ENCODE measurements at places on chromosomes 7 and 10.

DNA sequence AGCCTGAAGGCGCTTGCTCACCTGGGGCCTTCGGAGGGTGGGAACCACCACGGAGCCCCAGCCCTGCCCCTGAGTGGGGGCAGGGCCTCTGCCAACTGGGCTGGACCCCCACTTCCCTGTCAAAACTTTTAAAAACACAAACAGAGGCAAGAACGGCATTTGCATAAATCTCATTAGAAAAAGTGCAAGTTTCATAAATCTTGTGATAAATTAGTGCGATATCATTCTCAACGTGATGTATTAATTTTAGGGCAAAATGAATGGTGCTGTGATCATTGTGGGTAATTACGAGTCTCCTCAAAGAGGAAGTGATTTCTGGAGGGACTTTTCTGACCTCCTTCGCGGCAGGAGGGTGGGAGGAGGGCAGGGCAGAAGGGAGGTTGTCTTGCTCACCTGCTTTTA, 98.3 kb downstream of the CDH23 start:
- no peak for DNase-seq

- no peak for DNase-seq
These were observed 158.9 kb upstream of the TMEM106B start for GRCh38 chr7:12052211-12052610.

DNA sequence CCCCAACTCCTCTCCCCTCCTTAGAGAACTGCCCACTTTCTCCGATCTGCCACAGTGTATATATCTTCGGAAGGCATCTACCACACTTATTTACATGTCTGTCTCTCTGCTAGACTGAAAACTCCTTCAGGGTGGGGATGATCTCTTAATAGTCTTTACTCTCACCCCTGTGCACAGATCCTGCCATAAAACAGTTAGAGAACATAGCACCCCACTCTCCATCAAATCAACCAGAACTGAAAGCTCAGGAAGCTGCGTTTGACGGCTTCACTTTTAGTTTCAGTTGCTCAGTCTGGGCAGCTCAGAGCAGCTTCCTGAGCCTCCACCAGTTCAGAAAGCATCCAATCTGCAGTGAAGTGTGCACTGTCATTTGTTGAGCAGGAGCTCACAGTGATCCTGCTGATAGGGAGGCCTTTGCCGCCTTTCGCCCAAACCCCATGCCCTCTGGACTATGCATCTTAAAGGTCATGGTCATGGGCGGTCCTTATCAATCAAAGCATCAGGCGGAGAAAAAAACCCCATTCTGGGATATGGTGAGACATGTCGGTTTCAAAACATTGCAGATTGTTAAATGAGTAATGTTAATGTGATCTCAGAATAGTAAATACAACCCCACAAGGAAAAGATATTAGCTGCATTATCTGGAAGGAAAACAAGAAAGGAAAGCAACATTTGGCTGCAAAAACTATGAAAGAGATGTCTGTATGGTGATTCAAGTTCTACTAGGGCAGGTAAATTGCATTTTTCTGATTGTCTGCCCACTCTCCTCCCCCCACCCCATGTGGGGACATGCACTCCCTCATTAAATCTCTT, 167.1 kb upstream of the ADO start:
- DNase-seq, result no peak

- DNase-seq, result no peak
These were observed 47.6 kb downstream of the PDGFA start for GRCh38 chr7:471866-472639.

DNA sequence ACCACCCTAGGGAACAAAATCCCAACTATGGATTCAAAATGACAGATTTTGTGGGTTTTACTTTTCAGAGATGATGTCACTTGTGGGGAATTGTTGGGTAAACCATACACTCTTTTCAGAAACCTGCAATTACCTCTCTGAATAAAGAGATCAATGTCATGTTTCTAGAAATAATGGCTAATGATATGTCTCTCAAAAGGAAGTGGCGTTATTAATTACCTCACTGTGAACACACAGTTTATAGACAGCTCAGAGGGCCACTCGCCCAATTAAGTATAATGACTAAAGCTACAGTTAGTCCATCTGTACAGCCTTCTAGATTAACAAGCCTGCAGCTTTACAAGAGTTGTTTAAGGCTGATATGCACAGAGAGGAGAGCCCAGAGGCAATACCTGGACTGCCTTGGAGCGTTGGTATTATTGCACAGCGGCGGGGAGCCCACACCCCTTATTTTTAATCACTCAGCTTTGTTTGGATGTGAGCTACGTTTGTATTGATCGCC, 79.5 kb downstream of the RAB11FIP2 start:
- no peak for DNase-seq

DNA sequence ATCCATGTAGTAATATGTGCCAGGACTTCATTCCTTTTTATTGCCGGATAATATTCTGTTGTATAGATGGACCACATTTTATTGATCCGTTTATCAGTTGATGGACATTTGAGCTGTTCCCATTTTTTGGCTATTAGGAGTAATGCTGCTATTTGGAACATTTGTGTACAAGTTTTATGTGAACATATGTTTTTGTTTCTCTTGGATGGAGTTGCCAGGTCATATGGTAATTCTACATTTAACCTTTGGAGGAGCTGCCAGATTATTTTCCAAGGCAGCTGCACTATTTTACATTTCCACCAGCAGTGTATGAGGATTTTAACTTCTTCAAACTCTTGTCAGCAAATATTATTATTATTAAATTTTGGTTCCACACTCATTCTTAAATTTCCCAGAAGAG, 59.2 kb downstream of the C10orf90 start:
- no peak for DNase-seq

DNA sequence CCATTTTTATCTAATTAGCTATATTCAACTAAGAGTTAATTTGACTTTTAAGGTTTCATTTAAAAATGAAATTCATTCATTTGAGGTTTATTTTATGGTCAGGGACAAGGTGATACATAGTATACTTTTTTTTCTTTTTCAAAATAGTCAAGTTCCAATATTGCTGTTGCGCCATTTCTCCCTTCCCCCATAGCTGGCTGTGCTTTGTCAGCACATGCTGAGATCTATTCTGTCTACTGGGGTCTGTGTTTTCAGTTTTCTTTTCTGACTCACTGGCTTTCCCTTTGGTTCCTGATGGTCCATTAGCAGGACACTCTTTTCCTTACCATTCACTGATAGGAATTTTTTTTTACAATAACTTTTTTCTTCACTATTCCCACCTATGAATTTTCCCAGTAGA, 336.4 kb upstream of the TMEM229A start:
- DNase-seq, result no peak

GRCh38 chr7:34991938-34992840, 45.1 kb downstream of the DPY19L1 start:
- no peak for DNase-seq

- no peak for DNase-seq
These were observed 6.2 kb downstream of the BZW2 start for GRCh38 chr7:16652240-16652583.

GRCh38 chr7:51015581-51015980, 232.9 kb upstream of the GRB10 start:
- DNase-seq, result no peak
